ENCODE measurements at places on chromosomes 4 and X. TPM values are rescaled to one million over a fixed set of nuclear protein-coding genes. Genes with fewer than 3 reads are reported as not detected.

DNA sequence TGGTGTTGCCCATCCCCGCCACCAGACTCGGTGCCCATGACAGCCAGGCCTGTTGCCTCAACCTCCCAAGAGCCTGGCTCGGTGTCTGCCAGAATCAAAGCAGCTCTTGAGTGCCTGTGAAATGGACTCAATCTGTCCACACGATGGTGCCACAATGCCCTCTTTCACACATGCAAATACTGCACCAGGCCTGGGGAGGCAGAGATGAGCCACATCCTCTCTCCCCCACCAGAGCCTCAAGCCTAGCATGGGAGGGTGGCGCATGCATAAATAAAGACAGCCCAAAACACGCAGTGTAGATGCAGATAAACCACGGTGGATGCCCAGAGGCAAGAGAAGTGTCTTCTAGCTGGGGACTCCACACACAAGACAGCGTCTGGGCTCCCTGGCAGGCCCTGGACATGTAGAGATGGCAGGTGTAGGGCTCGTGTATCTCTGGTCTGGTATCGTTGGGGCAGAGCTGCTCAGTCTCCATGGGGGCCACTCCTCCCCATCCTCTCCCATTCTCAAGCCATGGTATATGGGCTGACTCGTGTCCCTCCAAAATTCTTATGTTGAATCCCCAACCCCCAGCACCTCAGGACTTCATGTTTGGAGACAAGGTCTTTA is 65.6 kb downstream of the JAKMIP1 start:
- no peak for DNase-seq

The JCHAIN gene
- total RNA-seq: not detected

GRCh38 chr4:150461957-150462356 is 120.0 kb upstream of the MAB21L2 start:
- DNase-seq: no peak

DNA sequence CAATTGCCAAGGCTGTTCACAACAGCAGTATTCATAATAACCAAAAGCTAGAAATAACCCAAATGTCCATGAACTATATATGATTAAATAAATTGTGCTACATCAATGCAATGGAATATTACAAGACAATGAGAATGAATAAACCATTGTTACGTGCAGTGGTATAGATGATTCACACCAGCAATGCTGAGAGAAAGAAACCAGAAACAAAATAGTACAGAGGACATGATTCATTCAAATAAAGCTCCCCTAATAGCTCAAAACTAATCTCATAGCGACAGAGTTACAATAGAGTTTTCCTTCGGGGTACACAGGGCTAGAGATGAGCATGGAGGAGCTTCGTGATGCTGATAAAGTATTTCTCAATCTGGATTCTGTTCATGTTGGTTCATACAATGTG is 148.1 kb upstream of the SPANXN1 start:
- no peak for DNase-seq

The COL25A1 gene
- 6.4 TPM for total RNA-seq

GRCh38 chr4:107691378-107691777 is 28.7 kb downstream of the PAPSS1 start:
- no peak for DNase-seq

DNA sequence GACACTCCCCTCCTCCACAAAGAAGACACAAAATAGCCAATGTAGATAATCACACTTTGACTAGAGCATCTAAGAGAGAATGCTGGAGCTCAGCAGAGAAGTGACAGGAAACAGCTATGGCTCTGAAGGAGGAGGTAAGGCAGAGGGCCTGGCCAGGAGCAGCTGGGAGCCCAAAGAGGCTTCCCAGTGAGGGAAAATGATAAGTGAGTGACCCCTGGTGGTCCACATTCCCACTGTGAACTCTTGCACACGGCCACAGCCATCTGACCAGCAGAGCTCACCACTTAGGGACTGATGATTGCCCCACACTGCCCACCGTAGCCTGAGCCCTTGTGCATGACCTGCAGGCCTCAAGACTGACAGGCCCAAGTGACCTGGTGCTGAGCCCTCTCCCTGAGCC is 162.7 kb upstream of the GALNTL6 start:
- no peak for DNase-seq

- DNase-seq: no peak
Measured at GRCh38 chr4:139275281-139275735, 4.7 kb downstream of the MGARP start.

DNA sequence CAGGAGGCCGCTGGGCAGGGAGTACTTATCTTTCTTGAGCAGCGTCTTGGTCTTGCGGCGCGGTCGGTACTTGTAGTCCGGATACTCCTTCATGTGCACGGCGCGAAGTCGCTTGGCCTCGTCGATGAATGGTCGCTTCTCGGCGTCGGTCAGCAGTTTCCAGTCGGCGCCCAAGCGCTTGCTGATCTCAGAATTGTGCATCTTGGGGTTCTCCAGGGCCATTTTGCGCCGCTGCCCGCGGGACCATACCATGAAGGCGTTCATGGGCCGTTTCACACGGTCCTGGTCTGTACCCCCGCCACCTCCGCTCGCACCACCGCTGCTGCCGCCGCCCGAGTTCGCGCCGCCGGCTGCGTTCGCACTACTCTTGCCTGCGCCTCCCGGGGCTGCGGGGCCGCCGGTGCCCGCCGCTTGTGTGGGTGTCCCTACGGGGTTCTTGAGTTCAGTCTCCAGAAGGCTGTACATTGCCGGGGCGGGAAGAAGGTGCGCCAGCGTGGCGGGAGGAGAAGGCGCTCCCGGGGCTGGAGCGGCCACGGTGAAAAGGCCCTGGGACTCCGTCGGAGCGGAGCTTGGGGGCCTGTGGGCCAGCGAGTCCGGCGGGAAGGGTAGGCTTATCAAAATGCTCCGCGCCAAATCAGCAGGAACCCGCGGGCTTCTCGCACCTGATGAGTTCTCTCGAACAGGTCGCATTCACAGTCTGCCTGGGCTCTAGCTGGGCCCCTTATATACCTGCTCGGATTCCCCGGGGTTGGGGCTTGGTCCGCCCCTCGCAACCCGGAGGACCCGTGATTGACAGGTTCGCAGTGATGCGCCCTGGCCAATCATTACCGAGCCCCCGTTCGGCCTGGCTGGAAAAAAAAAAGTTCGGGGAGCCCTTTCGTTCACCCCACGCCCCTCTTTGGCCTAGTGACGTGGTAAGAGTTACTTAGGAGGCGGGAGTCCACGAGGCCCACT is at the start of gene SOX3:
Gene SOX3 (minus strand): TSS at position 699 of the 954 bp plus-strand sequence. CDS start 9 bp downstream, at position 690.
- no peak for DNase-seq

- DNase-seq: no peak
Measured at GRCh38 chr4:960140-960635, 13.2 kb downstream of the DGKQ start.

The MAGEH1 gene
- 115 TPM for total RNA-seq

DNA sequence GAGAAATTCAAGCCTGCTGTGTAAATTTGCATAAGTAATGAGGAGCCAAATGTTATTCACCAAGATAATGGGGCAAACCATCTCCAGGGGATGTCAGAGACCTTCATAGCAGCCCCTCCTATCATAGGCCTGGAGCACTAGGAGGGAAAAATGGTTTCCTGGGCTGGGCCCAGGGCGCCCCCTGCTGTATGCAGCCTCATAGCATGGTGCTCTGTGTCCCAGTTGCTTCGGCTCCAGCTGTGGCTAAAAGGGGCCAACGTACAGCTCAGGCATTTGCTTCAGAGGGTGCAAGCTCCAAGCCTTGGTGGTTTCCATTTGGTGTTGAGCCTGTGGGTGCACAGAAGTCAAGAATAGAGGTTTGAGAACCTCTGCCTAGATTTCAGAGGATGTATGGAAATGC is 859.3 kb downstream of the RPA4 start:
- no peak for DNase-seq

The ATOH1 gene
- not detected for total RNA-seq

DNA sequence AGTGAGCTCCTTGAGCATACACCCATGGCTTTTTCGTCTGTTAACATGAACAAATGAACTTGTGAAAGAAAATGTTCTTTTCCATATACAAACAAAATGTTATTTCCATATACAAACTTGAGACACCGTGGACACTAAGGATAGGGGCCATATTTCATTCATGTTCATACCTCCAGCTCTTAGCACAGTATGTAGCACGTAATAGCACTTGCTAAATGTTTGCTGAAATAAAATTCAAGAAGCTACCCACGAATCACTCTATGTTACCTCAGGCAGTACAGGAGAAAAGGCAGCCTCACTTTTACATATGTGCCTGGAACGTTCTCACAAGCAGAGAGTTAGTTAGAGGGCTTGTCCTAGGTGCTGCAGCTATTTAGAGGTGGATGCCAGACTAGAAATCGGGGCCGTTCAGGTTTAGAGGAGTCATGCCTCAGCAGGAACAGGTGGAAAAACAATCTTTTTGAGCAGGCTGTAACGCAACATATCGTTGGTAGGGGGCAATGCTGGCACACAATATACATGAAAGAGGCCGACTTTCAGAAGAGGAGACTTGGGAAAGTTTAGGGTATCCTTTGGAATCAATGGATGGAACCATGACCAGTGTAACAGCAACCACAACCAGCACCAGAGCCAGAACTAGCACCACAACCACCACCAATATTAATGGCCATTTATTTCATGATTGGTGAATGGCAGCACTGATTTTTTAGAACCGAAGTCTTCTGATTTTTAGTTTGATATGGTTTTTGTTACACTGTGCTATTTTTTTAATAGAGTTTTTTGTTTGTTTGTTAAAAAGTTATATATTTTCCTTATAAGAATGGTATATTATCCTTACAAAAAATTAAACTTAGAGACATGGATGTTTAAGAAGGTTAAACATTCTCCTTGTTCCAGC is 14.8 kb upstream of the PAQR3 start:
- no peak for DNase-seq

DNA sequence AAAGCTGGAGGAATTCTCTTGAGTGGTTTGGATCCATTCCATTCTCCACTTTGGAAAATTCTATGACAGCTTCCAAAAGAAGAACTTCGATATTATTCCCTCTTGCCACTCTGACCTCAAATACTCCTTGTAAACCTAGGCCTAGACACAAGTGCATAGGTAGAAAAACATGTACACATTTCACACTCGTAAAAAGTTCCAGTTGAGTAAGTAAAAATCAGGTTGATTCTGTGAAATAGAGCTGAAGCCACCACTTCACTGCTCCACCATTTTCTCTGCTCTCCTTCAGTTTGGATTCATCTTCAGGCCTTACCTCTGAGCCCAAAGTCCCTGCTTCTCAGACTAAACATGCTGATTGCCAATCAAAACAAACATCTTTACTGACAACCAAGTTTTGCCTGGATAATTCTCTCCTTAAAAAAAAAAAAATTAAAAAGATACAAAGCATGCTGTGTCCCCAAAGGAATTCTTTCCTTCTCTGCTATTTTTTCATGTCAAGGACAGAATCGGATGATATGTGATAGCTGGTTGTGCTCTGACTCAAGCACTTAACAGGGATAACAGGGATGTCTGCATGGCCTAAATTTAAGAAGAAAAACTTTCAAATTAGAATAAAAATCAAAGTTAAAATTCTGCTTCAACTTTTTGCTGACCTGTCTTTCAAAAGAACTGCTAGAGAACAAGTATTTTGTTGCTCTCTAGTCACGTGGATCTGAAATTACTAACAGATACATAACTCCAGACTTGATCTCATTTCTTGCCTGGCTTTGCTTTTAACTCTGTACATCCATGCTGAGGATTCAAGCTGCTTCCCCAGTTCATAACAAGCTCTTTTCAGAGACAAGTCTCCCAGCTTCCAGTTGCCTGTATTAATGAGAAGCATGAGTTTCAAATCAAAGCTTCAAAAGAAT is 420.9 kb upstream of the INTU start:
- no peak for DNase-seq

The CXCL8 gene
- 5.1 TPM for total RNA-seq

DNA sequence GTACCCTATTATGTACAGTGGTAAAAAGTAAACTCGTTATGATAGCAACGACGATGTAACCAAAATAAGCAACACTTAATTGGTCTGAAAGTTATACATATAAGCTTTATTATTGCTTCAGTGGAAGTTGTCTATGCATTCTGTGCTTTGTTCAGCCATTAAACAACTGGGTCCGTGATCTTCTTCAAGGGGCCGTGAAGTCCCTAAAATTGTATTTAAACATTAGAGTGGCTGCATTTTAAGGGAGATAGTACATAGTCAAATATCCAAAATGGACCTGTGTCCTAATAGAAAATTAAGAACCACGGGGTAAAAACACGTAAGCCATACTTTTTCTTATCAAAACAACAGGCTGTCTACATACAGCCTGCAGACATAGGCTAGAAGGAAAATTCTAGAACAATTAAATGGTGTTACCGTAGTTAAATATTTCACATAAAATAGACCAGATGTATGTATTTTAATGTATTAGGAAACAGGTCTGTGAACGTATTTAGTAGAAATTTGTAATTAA is 2.1 kb downstream of the GUCY1A1 start:
- no peak for DNase-seq

The HMX1 gene
- total RNA-seq: 0.16 TPM

The IBSP gene
- not detected for total RNA-seq

Data from occipital lobe (tissue), 3 donors.